ENCODE measurements at places on chromosomes 6 and 20.

DNA sequence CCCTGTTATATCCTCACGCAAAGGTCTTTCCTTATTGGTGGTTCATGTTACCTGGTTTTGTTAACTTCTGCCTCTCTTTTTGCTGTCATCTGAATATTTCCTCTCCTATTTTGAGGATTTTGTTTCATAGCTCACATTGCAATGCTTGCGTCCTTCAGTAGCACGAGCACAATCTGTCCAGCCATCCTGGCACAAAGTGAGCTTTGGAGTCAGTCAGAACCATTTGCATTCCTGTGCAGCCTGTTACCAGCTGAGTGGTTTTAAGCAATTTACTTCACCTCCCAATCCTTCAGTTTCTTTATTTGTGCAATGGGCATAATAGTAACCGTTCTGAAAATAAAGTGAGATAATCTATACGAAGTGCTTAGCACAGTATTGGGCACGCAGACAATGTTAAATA, 42.7 kb downstream of the AKAP7 start:
- no peak for DNase-seq

DNA sequence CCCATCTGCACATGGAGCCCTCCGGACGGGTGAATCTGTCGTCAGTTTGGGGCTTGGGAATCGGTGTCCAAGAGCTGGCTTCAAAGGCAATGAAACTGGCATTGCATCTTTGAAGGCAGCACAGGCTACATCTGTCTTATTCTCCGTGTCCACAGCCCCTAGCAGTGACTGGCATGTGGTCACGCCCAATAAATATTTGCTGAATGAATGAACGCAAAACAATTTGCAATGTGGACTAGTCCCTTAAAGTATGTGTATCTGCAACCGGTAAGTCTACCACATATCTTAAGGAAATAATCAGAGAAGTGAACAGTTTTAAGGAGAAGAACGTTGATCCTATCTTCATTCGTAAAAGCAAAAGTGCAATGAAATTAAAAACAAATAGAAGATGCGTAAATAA, 8.0 kb upstream of the PMEPA1 start:
- DNase-seq = no peak

DNA sequence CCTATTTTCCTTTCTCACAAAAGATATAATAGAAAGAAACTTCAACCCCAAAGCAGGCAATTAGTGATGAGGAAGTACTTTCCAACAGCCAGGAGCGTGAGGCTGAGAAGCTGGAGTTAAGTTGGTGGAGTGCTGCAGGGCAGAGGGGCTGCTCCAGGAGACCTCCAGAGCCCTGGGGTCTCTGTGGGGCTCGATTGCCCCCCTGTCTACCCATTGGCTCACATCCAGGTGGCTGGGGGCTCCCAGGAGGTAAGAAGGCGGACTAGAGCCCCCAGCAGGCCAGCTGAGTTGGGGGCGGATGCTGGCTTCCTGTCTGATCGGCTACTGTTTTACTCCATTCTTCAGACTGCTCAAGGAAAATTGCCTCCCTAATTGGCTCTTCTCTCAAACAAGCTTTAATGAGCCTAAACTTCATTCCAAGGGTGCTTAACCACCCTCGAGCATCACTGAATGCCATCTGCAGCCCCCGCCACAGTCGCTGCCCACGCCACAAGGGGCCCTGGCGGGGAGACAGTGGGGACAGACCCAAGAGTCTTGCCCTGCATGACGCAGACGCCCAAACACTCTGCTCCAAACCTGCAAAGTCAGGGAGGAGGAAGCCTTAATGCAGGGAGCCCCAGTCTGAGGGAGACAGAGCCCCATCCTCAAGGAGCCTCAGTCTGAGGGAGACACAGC, 78.6 kb downstream of the MDGA1 start:
- no peak for DNase-seq

DNA sequence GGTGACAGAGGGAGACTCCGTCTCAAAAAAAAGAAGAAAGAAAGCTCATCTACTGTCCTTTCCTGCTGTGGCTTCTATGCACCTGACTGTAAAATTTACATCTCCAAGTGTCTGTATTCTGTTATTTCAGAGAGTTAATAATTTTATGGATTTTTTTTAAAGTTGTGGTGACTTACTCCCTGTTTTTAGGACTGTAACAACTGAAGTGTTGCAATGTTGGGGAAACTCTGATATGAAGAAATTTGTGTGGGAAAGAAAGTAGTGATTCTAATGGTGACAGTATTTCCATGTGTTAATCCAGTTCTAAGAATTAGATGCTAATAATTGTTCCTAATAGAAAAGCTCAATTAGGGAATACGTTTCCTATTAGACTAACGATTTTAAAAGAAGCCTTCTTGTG, 27.4 kb downstream of the STX11 start:
- no peak for DNase-seq

- DNase-seq = no peak
Observed at GRCh38 chr20:33394718-33395117, 6.6 kb downstream of the CDK5RAP1 start.

GRCh38 chr6:166365806-166366205, 16.9 kb downstream of the MPC1 start:
- no peak for DNase-seq

- no peak for DNase-seq
Observed at GRCh38 chr20:17828598-17829144, 128.9 kb downstream of the BANF2 start.

GRCh38 chr6:15301179-15302006, 55.5 kb downstream of the JARID2 start:
- DNase-seq = no peak

DNA sequence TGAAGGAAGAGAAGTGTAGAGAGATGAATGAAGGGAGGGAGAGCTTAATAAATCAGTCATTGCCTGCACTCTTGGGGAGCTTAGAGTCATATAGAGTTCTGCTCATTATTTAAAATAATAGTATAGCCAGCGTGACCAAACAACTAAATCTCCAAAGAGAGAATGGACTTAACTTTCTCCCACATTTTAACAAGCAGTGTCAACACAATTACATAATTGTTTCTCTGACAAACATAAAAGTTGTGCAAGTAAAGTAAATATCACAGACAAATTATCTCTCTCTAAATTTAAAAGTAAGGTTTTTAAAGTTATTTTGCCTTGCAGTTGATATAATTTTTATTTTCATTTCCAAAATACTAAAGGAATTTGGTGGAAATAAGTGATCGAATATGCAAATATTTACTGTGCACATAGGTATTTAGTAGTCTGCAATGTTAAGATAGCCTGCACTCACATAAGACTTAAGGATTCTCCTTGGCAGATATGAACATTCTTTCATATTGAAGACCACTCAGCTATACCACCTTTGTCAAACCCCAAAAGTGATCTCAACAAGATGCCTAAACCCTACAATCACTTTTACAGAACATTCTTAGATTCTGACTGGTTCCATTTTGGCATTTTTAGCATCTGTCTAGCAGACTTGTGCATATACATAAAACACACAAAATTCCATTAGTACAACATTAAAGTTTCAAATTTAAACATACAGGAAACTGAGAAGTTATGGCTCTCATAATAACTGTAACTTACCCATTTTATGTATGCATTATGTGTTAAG, 67.7 kb downstream of the KIF6 start:
- no peak for DNase-seq

DNA sequence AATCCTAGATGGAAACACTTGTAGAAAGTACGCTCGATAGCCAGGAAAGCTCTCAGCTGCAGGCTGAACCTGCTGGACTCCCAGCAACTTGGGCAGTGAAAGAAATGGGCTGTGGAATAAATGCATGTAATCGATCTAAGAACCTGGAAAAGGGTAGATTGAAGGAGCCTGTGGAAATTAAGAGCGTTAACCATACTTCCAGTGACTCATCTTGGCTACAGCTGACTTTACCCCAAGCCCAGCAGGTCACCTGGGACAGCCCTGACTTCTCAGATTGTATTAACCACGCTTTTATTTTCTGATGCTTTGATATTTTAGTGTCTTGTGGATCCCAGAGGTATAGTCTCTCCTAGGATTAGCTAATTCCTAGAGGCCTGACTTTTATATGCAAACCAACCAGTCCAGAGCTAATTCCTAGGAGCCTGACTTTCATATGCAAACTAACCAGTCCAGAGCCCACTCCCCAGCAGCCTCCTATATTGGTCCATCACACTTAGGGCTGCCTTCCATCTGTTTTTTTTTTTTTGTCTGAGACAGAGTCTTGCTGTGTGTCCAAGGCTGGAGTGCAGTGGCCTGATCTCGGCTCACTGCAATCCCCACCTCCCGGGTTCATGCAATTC, 86.3 kb downstream of the GMPR start:
- no peak for DNase-seq

GRCh38 chr20:15705975-15706374, 867.3 kb downstream of the KIF16B start:
- no peak for DNase-seq

- DNase-seq = no peak
Observed at GRCh38 chr6:157997893-157998608, 16.4 kb downstream of the SYNJ2 start.

- DNase-seq = no peak
Observed at GRCh38 chr6:148967011-148967520, 220.2 kb downstream of the UST start.

GRCh38 chr20:38290829-38291814, 12.8 kb upstream of the BPI start:
- DNase-seq = no peak

GRCh38 chr20:13117200-13117599, 103.9 kb upstream of the ISM1 start:
- DNase-seq = no peak

GRCh38 chr6:154219250-154219649, 137.4 kb downstream of the IPCEF1 start:
- DNase-seq = no peak

- no peak for DNase-seq
Observed at GRCh38 chr6:33696548-33697518, 14.7 kb downstream of the UQCC2 start.

DNA sequence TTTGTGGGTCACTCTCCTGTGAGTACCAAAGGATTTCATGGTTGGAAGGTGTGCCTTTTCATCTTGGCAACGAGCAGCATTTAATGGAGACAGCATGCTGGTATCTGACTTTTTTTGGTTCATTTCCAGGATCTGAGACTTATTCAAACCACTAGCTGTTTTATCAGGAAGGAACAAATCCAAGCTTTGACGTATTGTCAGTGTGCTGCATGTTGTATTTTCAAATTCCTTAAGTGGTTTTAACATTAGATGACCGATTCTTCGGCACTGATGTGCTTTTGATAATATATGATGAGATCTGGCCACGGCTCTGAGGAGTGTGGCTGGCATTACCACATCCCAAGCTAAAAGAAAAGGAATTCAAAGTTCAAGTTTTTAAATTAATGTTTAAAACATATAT, 6.4 kb downstream of the RMND1 start:
- DNase-seq = no peak

DNA sequence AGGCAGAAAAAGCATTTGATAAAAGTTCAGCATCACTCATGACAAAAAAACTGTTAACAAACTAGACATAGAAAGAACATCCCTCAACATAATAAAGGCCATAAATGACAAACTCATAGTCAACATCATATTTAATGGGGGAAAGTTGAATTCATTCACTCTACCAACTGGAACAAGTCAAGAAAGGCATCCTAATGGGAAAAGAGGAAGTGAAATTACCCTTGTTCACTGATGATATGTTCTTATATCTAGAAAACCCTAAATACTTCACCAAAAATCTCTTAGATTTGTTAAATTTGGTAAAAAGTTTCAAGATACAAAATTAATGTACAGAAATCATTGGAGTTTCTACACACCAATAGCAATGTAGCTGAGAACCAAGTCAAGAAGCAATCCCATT, 48.9 kb downstream of the GGTLC1 start:
- no peak for DNase-seq

DNA sequence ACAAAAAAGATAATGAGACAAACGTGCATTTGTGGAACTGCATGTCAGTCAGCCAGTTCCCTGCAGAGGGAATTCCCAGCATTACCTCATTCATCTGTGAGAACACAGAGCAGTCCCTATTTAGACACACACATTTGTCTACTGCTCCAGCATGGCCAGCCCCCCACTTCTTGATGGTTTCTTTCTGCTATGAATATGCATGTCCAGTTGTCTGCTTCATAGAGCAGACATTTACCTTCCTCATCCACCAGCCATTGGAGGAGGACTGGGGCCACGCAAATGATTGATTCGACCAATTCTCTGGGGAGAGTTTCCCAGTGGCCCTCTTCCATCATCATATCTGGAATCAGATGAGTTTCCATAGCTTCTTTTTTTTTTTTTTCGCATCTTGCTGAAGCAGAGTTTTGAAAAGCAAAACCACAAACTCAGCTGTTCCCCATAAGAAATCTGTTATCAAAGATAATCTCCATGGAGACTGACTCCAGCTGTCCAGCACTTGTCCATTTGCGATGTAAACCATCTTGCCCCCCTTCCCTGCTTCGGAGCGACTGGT, 11.8 kb downstream of the ENPP1 start:
- no peak for DNase-seq

GRCh38 chr6:97658090-97658489, 375.1 kb upstream of the MMS22L start:
- no peak for DNase-seq

DNA sequence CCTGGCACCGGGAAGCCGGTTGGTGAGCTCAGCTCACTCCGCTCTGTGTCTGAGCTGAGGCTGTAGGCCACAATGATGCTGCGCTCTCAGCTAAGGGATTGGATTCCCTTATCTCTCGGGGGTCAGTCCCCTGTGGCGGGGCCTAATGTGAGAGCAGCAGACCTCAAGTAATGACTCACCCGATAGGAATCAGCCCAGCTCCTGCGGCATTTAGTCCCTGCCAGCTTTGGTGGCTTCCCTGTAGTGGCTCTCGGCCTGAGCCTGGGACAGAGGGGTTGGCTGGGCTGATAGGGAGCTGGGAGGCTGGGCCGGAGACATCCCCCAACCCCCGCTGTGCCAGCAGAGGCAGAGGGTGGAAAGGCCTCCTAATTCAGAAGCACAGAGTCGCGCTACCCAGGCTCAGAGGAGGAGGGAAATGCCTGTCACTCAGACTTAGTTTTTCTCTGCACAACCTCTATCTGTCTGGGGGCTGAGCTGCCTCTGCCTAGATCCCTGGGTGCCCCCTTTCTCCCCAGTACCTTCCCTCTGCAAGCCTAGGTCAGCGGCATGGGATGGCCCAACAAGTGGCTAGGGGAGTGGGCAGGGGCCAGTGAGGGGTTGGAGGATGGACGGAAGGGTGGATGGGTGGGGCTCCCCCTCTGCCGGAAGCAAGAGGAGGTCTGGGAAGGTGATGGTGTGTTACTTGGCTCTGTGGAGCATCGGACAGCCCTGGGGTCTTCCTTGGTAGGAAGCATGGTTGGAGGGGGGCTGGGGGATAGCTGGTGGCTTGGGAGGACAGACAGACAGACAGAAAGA, 92.2 kb downstream of the CDH22 start:
- no peak for DNase-seq
